ENCODE measurements at places on chromosomes 16 and 17.

DNA sequence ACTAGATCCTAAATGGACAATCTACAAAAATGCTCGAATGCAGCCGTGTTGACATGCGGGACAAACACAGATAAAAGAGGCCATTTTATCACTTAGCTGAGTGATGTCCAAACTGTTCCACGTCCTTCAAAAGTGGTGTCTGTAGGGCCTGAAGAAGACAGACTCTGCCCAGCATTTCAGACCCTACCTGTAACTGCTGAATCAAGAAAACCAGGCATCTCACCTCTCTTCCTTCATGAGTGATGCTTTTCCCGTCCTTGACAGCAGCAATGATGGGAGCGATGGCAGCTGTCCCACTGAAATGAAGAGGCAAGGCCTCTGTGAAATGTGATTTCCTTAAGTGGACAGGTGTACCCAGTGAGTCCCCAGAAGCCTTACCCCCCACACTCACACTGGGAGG, 12.3 kb downstream of the ELAC2 start:
- no peak for DNase-seq

DNA sequence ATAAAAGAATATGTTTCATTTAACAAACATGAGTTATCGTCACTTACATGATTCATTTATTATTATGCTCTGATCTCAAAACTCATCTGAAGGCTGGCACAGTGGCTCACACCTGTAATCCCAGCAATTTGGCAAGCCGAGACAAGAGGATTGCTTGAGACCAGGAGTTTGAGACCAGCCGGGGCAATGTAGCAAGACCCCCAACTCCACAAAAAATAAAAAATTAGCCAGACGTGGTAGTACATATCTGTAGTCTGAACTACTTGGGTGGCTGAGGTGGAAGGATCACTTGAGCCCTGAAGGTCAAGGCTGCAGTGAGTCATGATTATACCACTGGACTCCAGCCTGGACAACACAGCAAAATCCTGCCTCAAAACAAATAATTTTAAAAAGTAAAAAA, 16.0 kb downstream of the APPBP2 start:
- no peak for DNase-seq

DNA sequence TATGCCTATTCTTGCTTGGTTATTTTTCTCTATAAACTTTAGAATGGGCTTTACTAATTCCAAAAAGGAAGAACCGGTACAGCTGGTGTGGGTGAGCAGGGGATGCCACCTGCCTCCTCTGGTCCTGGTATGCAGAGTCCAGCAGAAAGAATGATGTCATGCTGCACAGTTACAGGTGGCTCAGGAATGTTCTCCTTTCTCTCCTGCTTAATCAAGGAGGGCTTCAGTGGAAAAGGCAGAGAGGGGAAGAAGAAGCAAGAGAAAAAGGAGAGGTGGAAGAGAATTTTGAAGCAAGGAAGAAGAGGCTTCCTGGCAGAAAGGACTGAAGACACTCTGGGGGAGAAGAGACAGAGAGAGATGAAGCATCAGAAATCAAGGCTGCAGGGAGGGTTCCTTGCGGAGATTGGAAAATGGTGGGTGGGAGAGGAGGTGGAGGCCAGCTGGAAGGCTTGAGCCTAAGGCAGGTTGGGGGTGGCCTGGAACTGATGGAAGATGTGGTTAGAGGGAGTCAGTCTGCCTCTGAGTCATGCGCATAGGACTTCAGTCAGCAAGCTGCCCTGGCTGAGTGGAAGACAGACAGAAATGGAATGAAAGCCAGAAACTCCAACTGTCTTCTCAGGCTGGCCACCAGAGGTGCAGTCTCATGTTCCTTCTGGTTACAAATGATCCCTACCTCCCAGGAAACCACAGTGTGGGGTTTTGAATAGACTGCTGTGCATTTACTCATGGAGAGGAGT, 64.6 kb upstream of the CRHR1 start:
- peak; percentile 81 for DNase-seq

DNA sequence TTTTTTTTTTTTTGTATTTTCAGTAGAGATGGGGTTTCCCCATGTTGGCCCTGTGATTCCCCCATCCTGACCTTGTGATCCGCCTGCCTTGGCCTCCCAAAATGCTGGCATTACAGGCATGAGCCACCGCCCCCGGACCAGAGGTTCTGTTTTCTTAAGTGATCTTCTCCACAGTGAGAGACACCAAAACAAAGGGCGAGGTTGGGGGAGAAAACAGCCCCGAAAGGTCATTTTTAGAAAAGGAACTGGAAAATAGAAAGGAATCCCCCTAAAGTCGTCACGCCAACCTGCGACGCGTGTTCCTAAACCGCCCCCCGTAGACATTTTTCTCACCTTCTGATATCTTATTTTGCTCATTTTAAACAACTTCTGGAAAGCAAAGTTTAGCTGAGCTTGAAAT, 6.1 kb upstream of the AXIN2 start:
- DNase-seq, result no peak

GRCh38 chr17:50790618-50791017, 23.3 kb upstream of the ANKRD40CL start:
- no peak for DNase-seq

GRCh38 chr17:59178266-59178985, 22.9 kb downstream of the PRR11 start:
- no peak for DNase-seq

DNA sequence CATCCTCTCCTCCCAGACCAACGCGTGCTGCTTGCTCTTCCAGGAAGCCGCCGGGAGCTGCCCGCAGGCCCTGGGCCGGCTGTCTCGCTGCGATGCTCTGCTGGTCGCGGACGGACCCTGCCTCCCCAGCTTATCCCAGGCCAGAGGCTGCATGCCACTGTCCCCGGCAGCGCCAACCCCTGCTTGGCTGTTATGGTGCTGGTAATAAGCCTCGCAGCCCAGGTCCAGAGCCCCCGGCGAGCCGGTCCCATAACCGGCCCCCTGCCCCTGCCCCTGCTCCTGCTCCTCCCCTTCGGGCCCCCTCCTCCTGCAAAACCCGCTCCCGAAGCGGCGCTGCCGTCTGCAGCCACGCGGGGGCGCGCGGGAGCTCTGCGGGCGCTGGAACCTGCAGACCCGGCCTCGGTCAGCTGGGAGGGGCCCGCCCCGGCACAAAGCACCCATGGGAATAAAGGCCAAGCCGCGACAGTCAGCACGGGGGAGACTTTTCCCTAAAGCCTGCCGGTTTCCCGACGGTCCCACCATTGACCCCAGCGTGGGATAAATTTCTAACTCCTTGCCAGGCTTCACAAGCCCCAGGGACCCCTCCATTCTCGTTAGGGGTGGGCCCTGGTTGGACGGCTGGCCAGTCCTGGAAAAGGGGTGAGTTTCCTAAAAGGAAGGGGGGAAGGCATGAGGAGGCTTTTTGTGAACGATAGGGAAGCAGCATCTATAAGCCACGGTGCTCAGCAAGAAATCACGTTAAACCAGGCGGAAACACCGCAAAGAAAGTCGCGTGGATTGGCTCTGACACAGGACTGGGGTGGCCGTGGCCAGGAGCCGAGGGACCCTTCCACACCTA, 11.2 kb downstream of the ENPP7 start:
- peak; percentile 84 for DNase-seq

DNA sequence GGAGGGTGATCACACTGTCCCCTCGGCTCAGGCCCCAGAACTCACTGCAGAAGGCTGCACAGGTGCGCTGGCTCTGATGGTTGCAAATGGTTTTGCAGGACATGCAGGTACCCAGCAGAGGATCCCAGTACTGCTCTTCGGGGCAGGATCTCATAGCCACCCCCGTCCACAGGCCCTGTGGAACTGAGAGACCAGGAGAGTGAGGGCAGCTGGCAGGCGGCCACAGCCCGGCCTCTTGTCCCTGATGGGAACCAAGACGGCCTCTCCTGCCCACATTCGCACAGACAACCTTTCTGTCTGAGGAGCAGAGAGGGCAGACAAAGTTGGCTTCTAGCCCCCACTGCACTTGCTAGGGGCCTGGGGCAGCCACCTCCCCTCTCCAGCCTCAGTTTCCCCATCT, 19.5 kb downstream of the TNFRSF13B start:
- DNase-seq, result no peak

GRCh38 chr16:88464447-88465318, 11.6 kb downstream of the ZFPM1 start:
- DNase-seq, result peak; percentile 39

DNA sequence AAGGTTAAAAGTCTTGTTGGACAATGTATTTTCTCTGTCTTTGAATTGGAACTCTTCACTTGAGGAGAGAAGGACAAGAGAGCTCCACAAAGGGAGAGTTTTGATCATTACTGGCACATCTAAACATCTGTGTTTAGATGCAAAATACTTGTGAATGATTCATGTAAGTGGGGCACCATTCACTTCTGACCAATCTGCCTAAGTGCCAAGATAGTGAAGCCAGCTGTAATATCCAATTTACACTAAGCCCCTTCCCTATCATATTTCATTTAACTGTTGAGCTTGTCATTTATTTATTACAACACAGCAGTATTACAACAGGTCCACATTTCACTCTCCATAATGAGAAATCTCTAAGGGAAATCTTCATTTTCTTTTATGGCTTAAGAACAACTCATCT, 832.3 kb upstream of the GOT2 start:
- DNase-seq, result no peak

- no peak for DNase-seq
These were observed 8.7 kb upstream of the PYY start for GRCh38 chr17:43962479-43962878.

DNA sequence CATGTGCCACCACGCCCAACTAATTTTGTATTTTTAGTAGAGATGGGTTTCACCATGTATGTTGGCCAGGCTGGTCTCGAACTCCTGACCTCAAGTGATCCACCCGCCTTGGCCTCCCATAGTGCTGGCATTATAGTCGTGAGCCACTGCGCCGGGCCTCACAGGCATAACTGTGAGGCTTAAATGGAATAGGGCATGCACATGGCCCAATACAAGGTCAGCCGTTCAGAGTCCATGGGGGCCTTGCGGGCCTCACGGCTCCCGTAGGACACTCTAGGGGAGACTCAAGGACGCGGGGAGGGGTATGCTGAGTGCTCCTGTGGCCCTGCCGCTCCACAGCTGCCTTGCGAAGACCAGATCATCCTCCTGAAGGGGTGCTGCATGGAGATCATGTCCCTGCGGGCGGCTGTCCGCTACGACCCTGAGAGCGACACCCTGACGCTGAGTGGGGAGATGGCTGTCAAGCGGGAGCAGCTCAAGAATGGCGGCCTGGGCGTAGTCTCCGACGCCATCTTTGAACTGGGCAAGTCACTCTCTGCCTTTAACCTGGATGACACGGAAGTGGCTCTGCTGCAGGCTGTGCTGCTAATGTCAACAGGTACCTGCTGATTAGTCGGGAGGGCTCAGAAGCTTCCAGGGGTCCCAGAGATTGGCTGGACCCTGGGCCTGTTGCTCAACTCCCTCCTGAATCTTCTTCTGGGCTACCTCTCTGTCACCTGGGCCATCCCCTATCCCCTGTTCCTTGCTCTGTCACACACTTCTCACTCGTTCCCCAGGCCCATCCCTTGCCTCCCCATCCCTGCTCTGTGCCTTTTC, 12.3 kb downstream of the NR1D1 start:
- no peak for DNase-seq

DNA sequence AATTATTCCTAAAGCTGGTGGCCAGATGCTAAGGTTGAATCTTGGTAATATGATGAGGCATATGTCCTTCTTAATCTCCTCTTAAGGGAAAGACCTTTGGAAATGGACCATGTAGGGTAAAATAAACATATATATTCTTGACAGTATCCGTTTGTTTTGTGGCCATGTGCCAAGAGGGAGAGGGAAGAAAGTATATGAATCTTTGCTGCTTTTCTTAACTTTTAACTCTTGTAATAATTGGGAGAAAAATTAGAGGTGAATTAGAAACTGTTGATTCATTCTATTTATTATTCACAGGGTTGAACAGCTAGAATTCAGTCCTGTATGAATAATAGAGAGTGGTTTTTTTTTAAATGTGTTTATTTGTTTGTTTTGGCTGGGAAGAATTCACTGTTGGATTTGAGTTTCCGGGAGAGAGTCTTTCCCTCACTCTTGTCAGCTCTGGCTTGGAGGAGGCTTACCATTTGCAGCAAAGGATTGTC, 31.6 kb downstream of the AATF start:
- no peak for DNase-seq

DNA sequence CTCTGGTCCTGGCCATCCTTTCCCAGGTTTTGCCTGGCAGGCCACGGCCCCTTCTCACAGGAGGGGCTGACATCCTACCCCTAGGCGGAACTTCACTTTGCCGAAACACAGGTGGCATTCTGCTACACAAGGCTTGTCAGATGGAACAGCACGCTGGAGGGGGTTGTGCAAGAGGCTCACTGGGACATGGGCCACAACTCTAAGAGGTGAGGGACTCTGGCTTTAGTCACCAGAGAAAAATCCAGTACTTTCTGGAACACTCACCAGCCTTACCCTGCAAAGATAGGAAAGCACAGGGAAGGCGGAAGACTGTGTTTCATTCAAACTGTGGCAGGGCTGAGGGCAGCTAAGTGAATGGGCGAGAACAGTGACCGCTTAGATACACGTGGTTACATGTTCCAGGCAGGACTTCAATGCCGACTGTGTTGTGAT, 18.3 kb downstream of the CDC42EP4 start:
- no peak for DNase-seq

DNA sequence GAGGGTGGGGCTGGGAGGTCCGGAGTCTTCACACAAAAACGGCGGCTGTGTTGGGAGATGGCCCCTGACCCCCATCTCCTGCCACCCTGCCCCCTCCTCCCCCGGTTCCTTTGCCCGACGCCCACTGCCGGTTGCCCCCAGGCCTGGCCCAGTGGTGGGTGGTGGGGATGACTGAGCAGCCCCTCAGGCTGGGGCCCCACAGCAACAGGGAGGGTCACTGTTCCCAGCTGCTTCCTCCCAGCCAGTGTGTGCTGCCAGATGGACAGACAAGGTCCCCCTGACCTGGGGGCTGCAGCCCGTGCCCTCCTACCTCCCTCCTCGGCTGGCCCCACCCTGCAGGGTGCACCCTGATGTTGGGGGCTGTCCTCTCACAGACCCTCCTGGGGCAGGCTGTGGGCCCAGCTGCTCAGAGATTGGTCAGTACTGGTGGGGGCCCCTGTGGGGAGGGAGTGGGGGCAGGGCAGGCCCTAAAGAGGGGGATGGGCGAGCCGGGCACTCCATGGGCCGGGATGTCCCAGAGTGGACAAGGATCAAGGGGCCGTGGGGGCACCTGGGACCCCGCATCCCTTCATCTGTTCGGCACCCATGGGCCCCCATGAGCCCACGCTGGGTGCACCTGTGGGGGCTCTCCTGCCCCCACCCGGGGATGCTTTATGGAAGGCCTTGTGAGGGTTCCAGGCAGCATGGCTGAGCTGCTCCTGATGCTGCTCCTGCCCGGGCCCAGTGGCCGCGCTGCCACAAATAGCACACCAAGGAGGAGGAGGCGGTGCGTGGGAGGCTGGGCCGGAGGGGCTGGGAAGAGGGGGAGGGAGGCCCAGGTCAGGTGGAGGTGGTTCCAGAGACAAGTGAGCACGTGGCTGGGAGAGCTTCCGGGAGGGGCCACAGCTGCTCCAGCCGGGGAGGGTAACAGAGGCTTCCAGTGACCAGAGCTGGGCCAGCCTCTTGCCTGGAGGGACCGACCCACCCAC, 5.1 kb downstream of the C1QTNF8 start:
- DNase-seq, result no peak

DNA sequence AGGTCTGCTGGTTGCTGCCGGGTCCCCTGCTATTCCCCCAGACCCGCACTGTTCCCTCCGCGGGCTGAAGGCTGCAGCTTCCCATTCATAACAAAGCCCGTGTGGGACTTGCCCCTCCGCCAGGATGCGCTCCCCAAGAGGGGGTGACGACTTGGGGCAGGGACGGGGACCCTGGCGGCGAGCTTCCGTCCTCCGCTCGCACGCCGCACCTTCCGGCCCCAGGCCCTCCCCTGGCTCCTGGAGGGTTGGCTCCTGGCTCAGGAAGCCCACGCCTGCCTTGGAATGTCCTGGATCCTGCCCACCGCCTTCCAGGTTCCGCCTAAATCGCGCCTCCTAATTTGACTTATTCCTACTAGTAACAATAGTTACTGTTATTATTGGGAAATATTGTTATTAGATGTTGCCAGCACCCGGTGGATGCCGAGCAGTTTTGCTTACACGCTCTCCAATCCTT, 1.1 kb upstream of the TFAP4 start:
- peak; percentile 85 for DNase-seq

All from mesendoderm (in vitro differentiated cells).